CD4-positive, alpha-beta T cell (primary cell): ENCODE measurements at places on chromosomes 5 and 9. TPM values are rescaled to one million over a fixed set of nuclear protein-coding genes. Genes with fewer than 3 reads are reported as not detected.

GRCh38 chr9:38043931-38044623, 24.9 kb downstream of the SHB start:
- no peak for DNase-seq
- H3K4me3 ChIP-seq: no peak overlapping the region
- H3K4me1 ChIP-seq: peaks cover 3% of the 10 kb centered on the region
- H3K27ac ChIP-seq: no peak overlapping the region
- H3K36me3 ChIP-seq: no peaks in the 10 kb centered on the region
- H3K27me3 ChIP-seq: no peaks in the 10 kb centered on the region

DNA sequence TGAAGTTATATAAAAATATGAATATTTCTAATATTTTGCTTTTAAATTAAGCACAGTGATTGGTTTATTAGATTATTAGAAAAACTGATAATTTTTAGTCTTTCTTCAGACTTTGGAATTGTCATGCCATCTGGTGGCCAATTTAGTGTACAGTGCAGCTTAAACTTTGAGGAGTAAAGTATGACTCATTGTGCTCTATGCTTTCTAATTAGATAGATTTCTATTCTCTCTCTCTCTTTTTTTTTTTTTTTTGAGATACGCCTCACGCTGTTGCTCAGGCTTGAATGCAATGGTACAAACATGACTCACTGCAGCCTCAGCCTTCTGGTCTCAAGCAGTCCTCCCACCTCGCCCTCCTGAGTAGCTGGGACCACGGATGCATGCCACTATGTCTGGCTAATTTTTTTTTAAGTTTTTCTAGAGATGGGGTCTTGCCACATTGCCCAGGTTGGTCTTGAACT, 42.1 kb upstream of the GPR21 start:
- no peaks in the 10 kb centered on the region for H3K27me3 ChIP-seq
- H3K4me3 ChIP-seq: no peak overlapping the region
- H3K4me1 ChIP-seq: no peaks in the 10 kb centered on the region
- H3K36me3 ChIP-seq: peaks cover 17% of the 10 kb centered on the region

DNA sequence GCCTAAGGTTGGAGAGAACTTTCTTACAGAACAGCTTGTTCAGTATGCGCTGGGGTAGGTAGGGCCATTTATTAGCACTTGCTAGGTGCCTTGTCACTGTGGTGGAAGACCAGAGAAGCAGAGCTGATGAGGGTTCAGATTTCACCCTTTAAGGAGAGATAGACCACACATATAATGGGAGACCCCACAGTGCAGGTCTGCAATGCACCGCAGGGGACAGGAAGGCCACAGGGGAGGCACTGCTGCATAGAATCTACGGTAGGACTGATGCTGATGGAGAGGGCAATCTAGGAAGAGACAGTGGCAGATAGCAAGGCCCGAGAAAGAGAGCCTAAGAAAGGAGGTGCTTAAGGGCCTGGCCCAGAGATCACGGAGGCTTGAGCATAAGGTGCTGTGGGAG, 64.2 kb downstream of the PTPDC1 start:
- no peak for DNase-seq
- H3K27me3 ChIP-seq: no peaks in the 10 kb centered on the region
- H3K27ac ChIP-seq: no peak overlapping the region
- no peaks in the 10 kb centered on the region for H3K4me1 ChIP-seq

- H3K36me3 ChIP-seq: no peaks in the 10 kb centered on the region
- peak; percentile 9 for DNase-seq
Observed at GRCh38 chr5:9544502-9545135, 1.3 kb downstream of the SEMA5A start.

DNA sequence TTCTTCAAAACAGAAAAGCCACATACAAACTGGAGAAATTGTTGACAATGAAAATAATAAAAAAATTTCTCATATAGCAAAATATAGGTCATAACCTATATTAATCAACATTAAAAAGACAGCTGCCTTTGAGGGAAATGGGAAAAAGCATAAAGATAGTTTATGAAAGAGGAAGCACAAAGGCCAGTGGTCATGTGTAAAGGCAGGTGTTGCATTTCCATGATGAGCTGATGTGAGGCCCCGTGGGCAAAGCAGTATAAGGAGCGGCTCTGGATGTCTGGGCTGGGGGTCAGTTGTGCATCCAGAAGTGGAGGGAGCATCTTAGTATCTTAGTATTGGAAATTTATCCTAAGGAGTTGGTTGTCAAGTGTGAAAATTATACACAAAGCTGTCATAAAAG, 18.3 kb downstream of the NDUFS6 start:
- H3K27ac ChIP-seq: no peak overlapping the region
- H3K27me3 ChIP-seq: no peaks in the 10 kb centered on the region
- no peak for DNase-seq
- no peak overlapping the region for H3K4me3 ChIP-seq

GRCh38 chr9:19619221-19619620, 169.6 kb downstream of the SLC24A2 start:
- DNase-seq: no peak
- no peaks in the 10 kb centered on the region for H3K4me1 ChIP-seq
- no peak overlapping the region for H3K4me3 ChIP-seq
- peaks cover 4% of the 10 kb centered on the region for H3K27me3 ChIP-seq
- H3K36me3 ChIP-seq: no peaks in the 10 kb centered on the region
- H3K27ac ChIP-seq: no peak overlapping the region

HMMR gene
- 0.74 TPM for total RNA-seq

- no peaks in the 10 kb centered on the region for H3K27me3 ChIP-seq
- no peak overlapping the region for H3K4me3 ChIP-seq
- H3K27ac ChIP-seq: no peak overlapping the region
- no peak for DNase-seq
- H3K36me3 ChIP-seq: no peaks in the 10 kb centered on the region
Observed at GRCh38 chr5:180059326-180059725, 12.2 kb downstream of the RNF130 start.

GRCh38 chr5:133362438-133362837, 249.9 kb downstream of the FSTL4 start:
- H3K4me3 ChIP-seq: no peak overlapping the region
- H3K4me1 ChIP-seq: no peaks in the 10 kb centered on the region
- no peak overlapping the region for H3K27ac ChIP-seq

MSX2 gene
- 0.30 TPM for total RNA-seq

CIZ1 gene
- 106 TPM for total RNA-seq

- no peak overlapping the region for H3K27ac ChIP-seq
- H3K36me3 ChIP-seq: no peaks in the 10 kb centered on the region
- no peaks in the 10 kb centered on the region for H3K27me3 ChIP-seq
- H3K4me1 ChIP-seq: peaks cover 32% of the 10 kb centered on the region
Observed at GRCh38 chr5:81852291-81853029, 101.6 kb upstream of the SSBP2 start.

GRCh38 chr5:43427306-43427705, 15.1 kb upstream of the CCL28 start:
- no peaks in the 10 kb centered on the region for H3K36me3 ChIP-seq
- DNase-seq: no peak
- no peaks in the 10 kb centered on the region for H3K4me1 ChIP-seq
- H3K4me3 ChIP-seq: no peak overlapping the region
- H3K27ac ChIP-seq: no peak overlapping the region
- H3K27me3 ChIP-seq: no peaks in the 10 kb centered on the region

FBN2 gene
- not detected for total RNA-seq

FASTKD3 gene
- 3.4 TPM for total RNA-seq

- no peaks in the 10 kb centered on the region for H3K4me1 ChIP-seq
- H3K27me3 ChIP-seq: no peaks in the 10 kb centered on the region
- no peak overlapping the region for H3K4me3 ChIP-seq
- no peak overlapping the region for H3K27ac ChIP-seq
- DNase-seq: no peak
Observed at GRCh38 chr9:114231273-114231672, 75.9 kb downstream of the COL27A1 start.

ECSCR gene
- total RNA-seq: not detected

NTRK2 gene
- 0.06 TPM for total RNA-seq

DNA sequence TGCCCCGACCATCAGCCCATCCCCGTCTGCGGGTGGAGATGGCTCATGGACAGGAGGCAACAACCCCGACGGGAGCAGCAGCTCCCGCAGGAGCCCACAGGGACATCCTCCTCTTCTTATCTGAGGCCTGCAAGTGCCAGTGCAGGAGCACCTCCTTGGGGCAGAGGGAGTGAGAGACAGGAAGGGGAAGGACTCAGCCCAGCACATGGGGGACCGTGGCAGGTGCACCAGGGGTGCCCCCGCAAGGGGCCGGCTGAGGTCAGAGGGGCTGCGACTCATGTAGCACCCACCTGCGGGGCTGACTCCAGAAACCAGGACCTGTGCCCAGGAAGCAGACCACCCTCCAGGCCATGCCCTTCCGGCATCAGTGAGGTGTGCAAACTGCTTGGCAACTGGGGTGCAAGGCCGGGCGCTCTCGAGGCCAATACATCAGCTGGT, 259.8 kb upstream of the ADAMTS16 start:
- no peaks in the 10 kb centered on the region for H3K27me3 ChIP-seq
- no peak for DNase-seq
- H3K36me3 ChIP-seq: no peaks in the 10 kb centered on the region
- no peak overlapping the region for H3K4me3 ChIP-seq

PPP3R2 gene
- total RNA-seq: not detected

GRCh38 chr5:136037001-136037705, 8.4 kb downstream of the TGFBI start:
- no peak overlapping the region for H3K4me3 ChIP-seq
- H3K27me3 ChIP-seq: no peaks in the 10 kb centered on the region
- H3K36me3 ChIP-seq: no peaks in the 10 kb centered on the region
- peak; percentile 9 for DNase-seq
- H3K4me1 ChIP-seq: peaks cover 39% of the 10 kb centered on the region

GADD45G gene
- total RNA-seq: 16.1 TPM

CAVIN4 gene
- not detected for total RNA-seq

DNA sequence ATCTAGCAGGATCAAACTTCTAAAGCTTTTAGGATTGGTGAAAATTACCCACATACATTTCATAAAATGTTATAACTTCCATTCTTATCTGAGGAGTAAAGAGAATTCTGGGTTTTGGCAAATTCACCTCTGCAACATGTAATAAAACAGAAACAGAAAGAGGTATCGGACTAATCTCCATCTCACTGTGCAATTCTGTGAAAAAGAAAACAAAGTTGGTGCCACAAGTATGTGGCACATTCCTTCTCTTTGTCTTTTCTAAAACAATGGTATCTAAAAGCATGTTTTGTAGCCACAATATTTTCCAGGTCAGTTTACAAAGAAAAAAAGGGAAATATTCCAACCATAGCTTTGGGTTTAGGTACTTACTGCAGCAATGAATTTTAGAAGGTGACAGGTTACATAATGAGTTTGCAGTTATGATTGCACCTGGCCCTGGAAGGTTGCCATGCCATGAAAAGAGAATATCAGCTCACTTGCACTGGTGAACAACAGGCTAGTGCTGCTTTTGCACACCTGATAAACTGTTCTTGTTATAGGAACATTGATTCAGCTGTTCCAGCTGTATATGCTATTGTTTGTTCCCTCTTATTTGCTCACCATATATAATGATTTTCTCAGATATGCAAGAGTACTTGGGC, 491.3 kb upstream of the MEF2C start:
- H3K27ac ChIP-seq: no peak overlapping the region
- no peaks in the 10 kb centered on the region for H3K36me3 ChIP-seq
- no peaks in the 10 kb centered on the region for H3K27me3 ChIP-seq
- H3K4me1 ChIP-seq: no peaks in the 10 kb centered on the region

DNA sequence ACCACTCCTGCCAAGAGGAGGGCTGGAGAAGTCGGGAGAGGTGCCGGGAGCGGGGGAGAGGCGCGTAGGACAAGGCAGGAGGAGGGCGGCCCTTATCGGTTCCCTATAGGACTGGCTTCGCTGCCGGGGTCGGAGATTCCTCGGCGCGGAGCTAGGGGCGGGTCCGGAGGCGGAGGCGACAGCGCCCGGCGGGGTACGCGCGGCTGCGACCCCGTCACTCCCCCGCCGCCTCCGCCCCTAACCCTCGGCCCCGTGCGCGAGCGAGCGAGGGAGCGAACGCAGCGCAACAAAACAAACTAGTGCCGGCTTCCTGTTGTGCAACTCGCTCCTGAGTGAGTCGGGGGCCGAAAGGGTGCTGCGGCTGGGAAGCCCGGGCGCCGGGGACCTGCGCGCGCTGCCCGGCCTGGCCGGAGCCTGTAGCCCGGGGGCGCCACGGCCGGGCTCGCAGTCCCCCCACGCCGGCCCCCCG, 2.0 kb downstream of the GLIS3 start:
- peak overlapping the region; percentile 45 for H3K27ac ChIP-seq
- peak; percentile 65 for DNase-seq
- peaks cover 24% of the 10 kb centered on the region for H3K27me3 ChIP-seq
- H3K4me1 ChIP-seq: peaks cover 24% of the 10 kb centered on the region
- H3K4me3 ChIP-seq: peak overlapping the region; percentile 79
